ENCODE measurements at places on chromosomes 6 and 20.

- no peak for DNase-seq
Observed at GRCh38 chr6:25154034-25154596, 125.1 kb upstream of the CARMIL1 start.

- no peak for DNase-seq
Observed at GRCh38 chr20:46935394-46936017, 40.9 kb downstream of the EYA2 start.

DNA sequence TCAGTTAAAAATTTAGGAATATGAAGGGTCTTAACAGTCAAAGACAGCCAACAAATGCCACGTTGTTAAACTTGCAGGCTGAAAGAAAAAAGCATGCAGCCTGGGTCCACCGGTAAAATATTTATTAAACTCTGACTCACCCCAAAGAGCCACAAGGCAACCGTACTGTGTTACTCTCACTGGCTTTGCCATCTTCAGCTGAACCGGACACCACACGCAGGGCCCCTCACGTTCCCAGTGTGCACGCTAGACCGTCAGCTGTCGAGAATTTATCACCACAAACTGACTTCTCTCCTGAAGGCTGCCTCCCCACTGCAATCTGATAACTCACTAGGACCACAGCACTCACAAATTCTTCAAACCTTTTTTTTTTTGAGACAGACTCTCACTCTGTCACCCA, 30.7 kb downstream of the HUS1B start:
- no peak for DNase-seq

GRCh38 chr6:40326714-40327421, 260.3 kb downstream of the LRFN2 start:
- DNase-seq: no peak

DNA sequence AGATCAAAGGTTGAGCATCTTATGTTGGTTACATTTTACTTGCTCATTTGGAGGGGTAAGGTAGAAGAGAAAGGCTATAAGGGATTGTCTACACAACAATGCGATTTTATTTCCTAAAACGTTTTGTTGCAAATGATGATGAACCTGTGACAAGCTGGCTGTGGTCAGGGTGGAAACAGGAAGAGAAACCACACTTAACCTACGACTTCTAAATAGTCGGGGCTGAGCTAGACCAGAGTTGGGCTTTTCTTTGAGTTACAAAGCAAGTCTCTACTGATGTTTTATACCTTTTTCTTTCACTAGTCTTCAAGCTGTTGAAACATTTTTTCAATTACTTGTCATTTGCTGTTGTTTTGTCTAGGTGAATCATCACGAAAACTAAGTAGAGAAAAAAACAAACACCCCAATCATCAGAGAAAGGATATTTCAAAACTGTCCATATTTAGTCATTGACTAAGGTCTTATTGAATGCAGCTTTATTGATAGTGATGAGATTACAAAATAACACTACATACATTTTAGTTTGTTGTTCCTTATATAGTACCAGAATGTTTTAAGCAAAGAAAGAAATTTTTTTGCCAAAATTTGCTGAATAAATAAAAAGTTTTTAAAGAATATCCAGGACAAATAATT, 18.0 kb downstream of the KLHL31 start:
- DNase-seq: peak; percentile 15

GRCh38 chr6:50524341-50524740, 189.0 kb upstream of the TFAP2D start:
- DNase-seq: no peak

DNA sequence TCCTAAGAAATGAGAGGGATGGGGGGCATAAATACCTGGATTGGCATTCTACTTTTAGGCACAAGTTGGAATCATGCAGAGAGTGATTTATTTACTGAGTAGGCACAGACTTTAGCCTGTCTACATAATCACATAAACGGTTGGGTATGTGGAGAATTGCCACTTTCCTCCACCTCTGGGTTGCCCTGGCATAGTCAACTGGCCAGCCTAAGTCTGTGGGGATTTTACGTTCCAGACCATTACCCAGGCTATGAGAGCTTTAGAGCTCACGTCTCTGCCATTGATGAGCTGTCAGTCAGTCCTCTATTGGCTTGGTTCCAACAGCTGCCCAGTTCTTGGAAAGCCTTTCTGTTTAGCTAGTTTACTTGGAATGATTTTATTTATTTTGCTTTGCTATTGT, 5.0 kb upstream of the BHLHE23 start:
- no peak for DNase-seq

GRCh38 chr20:36573798-36574365, 485 bp downstream of the TGIF2 start:
- peak; percentile 53 for DNase-seq

GRCh38 chr6:13411484-13411883, 75.9 kb downstream of the GFOD1 start:
- no peak for DNase-seq

DNA sequence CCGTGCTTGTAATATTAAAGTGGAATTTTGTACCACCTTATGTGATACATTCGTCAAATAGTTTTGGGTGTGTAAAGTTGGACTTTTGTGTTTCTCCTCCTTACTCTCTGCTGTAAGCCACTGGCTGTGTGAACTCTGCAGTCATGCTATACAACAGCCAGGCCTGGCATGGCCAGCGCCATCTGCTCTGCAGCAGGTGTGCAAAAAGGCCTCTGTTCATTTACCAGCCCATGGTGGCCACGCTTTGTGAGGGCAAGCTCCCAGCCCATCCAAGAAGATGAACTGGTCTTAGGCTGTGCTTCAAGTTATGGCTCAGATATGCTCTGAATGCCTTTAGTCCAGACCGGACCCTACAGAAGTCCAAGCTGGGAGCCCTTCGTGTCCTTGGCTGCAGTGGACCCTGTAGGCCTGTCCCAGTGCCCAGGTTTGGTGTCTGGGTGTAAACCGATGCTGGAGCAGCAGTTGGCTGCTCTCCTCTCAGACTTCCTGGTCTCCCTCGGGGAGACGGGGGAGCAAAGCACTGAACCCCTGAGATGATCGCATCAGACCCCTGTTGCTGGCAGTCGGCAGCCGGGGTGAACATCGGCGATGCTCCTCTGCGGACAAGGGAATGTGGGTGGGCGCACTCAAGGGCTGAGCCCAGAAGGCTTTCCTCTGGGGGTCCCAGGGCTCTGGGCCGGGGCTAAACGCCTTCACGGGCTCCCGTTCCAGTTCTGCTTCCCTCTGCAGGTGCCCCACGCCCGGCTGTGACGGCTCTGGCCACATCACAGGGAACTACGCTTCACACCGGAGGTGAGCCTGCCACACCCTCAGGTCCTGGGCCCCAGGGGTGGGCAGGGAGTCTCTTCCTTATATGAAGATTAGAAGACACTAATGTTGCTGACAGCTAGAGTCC, 28.6 kb upstream of the PCMTD2 start:
- no peak for DNase-seq

GRCh38 chr6:104973404-104973803, 16.5 kb downstream of the LIN28B start:
- no peak for DNase-seq

- no peak for DNase-seq
Observed at GRCh38 chr6:112362027-112362795, 15.1 kb downstream of the RFPL4B start.

- no peak for DNase-seq
Observed at GRCh38 chr6:3625149-3625979, 126.1 kb downstream of the PXDC1 start.

GRCh38 chr6:101926149-101926925, 532.8 kb downstream of the GRIK2 start:
- DNase-seq: no peak

DNA sequence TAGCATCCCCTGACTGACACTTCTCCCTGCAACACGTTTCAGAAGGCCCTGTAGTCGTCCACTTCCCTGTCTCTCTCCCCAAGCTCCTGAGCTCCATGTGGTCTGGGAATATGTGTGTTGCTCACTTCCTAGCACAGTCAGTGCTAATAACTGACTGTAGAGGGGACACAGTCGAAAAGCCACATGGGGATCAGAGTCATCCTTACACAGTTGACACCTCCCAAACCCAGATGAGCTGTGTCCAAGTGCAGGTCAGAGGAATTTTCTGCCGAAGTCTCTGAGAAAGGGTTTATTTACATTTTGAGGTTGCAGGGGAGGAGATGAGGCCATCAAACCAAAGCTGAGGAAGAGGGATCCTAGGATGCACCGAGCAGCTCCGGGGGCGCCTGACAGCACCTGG, 3.5 kb upstream of the ADAM33 start:
- no peak for DNase-seq

GRCh38 chr6:32852018-32852843, 1.3 kb downstream of the TAP1 start:
- peak; percentile 51 for DNase-seq

- no peak for DNase-seq
Observed at GRCh38 chr20:62661647-62662046, 19.3 kb downstream of the SLCO4A1 start.

DNA sequence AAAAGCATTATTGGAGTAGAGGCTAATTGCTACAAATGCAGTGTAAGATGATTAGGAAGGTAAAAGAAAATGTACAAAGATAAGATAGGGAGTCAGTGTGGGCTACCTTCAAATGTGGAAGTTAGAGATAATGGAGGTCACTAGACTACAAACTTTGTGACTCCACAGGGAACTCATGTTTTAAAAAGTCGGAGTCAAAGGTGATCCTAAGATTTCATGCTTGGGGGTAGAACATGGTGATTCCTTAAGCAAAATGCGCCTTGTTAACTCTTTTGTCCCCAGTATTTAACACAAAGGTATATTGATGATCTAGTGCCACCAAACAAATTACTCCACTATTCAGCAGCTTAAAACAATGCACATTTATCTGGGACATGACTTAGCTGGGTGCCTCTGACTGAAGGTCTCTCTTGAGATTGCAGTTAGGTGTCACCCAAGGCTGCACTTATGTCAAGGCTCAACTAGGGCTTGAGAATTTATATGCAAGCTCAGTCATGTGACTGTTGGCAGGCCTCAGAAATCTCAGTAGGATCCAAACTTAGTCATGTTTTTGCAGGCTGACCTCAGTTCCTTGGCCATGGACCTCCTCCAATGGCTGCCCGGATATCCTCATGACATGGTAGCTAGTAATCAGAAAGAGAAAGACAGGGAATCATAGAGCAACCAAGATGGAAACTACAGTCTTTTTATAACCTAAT, 11.4 kb upstream of the SNX9 start:
- no peak for DNase-seq

- no peak for DNase-seq
Observed at GRCh38 chr6:27972750-27973149, 15.7 kb downstream of the OR2B6 start.

Measured in stimulated activated CD4-positive, alpha-beta T cell treated with anti-CD3 and anti-CD28 coated beads, Interleukin-2, amount 100 ng/mL, for 24 hours (primary cell).